Activated T-cell treated with anti-CD3 and anti-CD28 coated beads for 24 hours (primary cell): ENCODE measurements at places on chromosomes 2 and 18.

GRCh38 chr2:83827618-83828017 is 631.5 kb downstream of the SUCLG1 start:
- DNase-seq: no peak

GRCh38 chr2:172427256-172427989 is at the start of gene ITGA6:
Gene ITGA6, plus strand, starts transcription at chr2:172427586.
- DNase-seq: peak; percentile 57

GRCh38 chr2:197239434-197239833 is 71.1 kb downstream of the ANKRD44 start:
- DNase-seq: no peak

GRCh38 chr2:201575971-201576370 is 67.3 kb downstream of the TMEM237 start:
- DNase-seq: no peak

- DNase-seq: no peak
Observed at GRCh38 chr2:131035826-131036231, 57.4 kb downstream of the FAM168B start.

GRCh38 chr18:3094338-3094684 is 81.4 kb upstream of the LPIN2 start:
- no peak for DNase-seq

GRCh38 chr2:2743164-2743571 is 412.1 kb upstream of the MYT1L start:
- DNase-seq: no peak

- no peak for DNase-seq
Observed at GRCh38 chr18:3230401-3231334, 10.9 kb upstream of the MYOM1 start.

DNA sequence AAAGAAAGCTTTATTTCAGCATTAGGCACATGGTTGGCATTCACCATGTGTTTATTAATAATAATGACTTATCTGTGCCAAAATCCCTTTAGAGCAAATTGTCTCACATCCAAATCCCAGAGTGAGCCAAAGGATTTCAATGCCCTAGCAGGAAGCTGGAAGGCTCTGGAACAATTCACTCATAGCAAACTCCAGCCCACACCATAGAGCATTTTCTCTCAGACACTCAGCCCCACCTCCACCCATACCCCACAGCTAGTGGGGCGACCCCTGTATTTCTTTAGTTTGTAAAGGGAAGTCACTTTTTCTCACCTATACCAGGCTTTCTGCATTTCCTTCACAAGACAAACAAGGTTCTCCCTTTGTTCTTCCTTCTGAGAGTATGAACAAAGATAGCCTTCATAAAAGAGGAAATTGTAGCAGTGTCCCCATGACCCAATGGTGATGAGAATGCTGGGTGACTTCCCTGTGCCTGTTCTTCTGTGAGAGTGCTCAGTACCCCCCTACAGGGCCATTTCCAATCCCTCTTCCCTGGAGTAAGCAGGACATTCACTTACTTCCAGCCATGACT is 100.1 kb upstream of the APCDD1 start:
- DNase-seq: no peak

DNA sequence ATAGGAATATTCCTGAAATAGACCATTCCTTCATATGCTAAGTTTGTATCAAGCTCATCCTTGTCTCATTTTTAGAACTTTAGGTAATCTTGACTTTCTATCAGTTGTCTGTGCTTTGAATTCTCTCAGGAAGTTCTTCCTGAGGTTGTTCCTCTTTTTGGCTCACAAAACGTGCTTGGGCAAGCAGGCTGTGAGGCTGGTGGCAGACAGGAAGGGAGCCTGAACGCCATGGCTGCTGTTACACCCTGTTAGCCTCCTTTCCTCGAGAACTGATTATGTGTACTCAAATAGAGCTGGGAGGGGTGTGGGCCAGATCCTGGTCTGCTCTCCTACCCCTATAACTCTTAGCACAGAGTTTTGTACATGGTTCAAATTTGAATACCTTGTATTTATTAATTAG is 136.4 kb upstream of the CELF4 start:
- DNase-seq: no peak

GRCh38 chr18:57210107-57210715 is 63.3 kb downstream of the BOD1L2 start:
- DNase-seq: no peak

DNA sequence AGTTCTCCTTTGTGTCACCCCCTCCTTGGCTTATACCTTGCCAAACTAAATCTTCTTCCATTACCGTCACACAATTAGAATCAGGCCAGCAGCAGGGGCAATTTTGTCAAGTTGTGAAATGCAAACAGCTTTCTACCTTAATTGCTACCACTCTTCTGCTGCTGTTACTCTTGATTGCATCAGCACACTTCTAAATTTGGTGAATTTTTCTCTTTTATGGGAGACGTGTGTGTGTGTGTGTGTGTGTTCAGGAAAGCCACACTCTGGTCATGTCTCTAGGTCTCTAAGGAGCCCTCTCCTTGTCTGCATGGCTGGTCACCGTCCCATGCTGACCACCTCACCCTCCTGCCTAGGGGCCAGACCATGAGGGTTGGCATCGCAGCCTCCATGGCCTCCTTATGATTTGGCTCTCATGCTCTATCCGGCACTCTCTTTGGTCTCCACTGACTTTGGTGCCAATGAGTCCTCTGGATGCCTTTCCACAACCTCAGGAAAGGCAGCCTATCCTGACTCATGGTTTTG is 87.7 kb downstream of the GATA6 start:
- DNase-seq: no peak

GRCh38 chr2:3349211-3349693 is 28.4 kb downstream of the EIPR1 start:
- DNase-seq: no peak

- DNase-seq: peak; percentile 33
Observed at GRCh38 chr18:45686891-45687611, 36.9 kb upstream of the SLC14A1 start.

GRCh38 chr2:240704651-240705050 is 13.0 kb downstream of the AQP12A start:
- DNase-seq: no peak

GRCh38 chr2:178908810-178909209 is 101.6 kb upstream of the TTN start:
- DNase-seq: no peak

- DNase-seq: no peak
Observed at GRCh38 chr2:182110347-182110746, 124.7 kb downstream of the PPP1R1C start.

DNA sequence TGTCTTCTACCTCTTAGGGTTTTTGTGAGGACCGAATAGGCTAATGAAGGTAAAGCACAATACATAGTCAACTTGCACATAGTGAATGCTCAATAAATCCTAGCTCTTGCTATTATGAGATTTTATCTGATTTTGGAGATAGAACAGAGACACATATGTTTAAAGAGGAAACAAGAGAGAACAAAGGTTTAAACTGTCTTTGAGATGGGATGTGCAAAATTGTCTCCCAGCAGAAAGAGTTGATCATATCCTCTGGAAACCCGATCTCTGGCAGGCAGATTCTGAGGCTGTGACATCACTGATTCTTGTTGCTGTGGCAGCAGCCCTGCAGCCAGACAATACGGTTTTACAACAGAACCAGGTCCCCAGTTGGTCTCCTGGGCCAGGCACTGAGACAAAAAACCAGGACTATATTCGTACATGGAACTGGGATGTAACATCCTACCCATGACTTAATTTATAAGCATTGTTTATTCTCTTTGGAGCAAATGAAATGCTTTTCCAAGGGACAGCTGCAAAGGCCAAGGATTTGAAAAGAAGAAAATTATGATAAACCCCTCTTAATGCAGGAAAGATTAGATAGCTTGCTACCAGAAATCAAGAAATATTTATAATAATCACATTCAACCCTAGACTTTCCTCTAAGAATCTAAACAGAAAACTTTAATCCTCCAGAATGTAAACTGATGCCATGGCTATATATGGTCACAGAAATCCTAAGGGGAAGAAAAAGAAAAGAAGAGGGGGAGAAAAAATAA is 80.2 kb downstream of the SLC8A1 start:
- no peak for DNase-seq

GRCh38 chr2:166158546-166158945 is 30.7 kb upstream of the SCN1A start:
- no peak for DNase-seq

DNA sequence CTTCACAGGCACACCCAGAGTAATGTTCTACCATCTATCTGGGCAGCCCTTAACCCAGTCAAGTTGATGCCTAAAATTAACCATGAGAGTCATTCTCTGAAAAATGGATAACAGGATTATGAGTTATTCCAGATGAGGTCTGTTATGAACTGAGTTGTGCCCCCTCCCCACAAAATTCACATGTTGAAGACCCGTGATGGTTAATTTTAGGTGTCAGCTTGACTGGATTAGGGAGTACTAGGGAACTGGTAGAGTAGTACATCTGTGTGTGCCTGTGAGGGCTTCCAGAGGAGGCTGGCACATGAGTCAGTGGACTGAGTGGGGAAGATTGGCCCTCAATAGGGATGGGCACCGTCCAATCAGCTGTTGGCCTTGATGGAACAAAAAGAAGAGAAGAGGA is 110.4 kb upstream of the MYCN start:
- DNase-seq: no peak

DNA sequence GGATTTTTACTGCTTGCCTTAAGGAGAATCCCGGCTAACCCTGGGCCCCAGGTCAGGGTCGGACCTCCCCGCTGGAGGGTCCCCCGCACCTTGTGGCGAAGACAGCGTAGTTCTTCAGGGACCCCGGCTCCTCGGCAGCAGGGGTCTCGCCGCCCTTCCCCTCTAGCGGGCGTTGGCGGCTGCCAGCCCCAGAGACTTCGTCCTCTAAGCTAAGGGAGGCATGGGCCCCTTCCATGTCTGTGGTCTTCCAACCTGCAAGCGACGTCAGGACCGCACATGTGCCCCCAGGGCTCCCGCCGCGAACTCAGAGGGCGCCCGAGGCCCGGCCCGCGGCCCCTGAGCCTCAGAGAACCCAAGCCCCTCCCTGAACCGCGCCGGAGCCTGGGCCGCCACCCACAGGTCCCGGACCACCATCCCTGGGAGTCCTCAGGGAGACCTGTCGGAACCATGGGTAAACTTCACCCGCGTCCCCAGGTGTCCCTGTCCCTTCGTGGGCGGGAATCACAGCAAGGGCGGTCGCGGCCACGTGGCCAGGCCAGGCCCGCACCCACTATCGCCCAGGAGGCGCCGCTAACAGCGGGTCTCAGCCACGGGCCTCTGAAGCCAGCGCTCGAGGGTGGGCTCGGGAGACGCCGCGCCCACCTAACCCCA is 562 bp downstream of the ANKMY1 start:
- DNase-seq: no peak

- no peak for DNase-seq
Observed at GRCh38 chr2:177832611-177833433, 239.8 kb downstream of the PDE11A start.

- no peak for DNase-seq
Observed at GRCh38 chr2:173868406-173868805, 96.8 kb downstream of the SP3 start.

GRCh38 chr2:169716938-169717690 is 16.5 kb upstream of the KLHL23 start:
- DNase-seq: no peak

- DNase-seq: no peak
Observed at GRCh38 chr2:172888714-172889669, 153.3 kb downstream of the RAPGEF4 start.

- no peak for DNase-seq
Observed at GRCh38 chr18:79795446-79795845, 2.3 kb upstream of the KCNG2 start.

- no peak for DNase-seq
Observed at GRCh38 chr2:15334644-15335326, 226.3 kb downstream of the NBAS start.

GRCh38 chr2:239398521-239398921 is 2.3 kb downstream of the HDAC4 start:
- DNase-seq: no peak

- no peak for DNase-seq
Observed at GRCh38 chr2:133821107-133821760, 253.0 kb upstream of the NCKAP5 start.
